Left renal cortex interstitium (tissue), 4 donors: ENCODE measurements at places on chromosomes 7 and 10. TPM values are rescaled to one million over a fixed set of nuclear protein-coding genes. Genes with fewer than 3 reads are reported as not detected.

Gene HABP2
- polyA plus RNA-seq: 0.84 TPM

Gene MYOZ1
- polyA plus RNA-seq: 5.7 TPM

DNA sequence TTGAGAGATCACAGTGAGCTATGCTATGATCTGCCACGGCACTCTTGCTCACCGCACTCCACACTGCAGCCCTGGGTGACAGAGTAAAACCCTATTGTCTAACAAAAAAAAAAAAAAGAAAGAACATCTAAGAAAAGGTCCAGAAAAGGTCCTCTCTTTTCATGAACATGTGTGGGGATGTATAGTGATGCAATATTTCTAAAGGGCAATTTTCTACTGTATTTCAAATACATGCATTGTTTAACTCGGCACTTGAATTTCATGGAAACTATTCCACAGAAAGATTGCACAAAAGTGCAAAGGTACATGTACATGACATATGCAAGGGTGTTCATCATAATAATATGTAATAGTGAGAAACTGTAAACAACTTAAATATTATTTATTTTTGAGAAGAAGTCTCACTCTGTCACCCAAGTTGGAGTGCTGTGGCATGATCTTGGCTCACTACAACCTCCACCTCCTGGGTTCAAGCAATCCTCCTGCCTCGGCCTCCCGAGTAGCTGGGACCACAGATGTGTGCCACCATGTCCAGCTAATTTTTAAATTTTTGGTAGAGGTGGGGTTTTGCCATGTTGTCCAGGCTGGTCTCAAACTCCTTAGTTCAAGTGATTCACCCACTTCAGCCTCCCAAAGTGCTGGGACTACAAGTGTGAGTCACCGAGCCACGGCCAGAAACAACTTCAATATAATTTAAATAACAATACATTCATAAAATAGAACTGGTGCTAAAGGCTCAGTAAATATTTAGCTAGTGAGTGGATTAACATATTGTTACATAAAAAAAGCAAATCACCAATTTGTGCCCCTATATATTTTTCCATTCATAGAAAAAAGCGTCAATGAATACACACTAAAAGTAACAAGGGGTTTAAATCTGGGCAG is 1.3 kb upstream of the PPRC1 start:
- DNase-seq: no peak

Gene IRF5
- 14.1 TPM for polyA plus RNA-seq

Gene ATP6V0E2
- polyA plus RNA-seq: 28.1 TPM
